GM10248 (cell line): ENCODE measurements at places on chromosomes 2 and 18.

- no peak for DNase-seq
Measured at GRCh38 chr18:78890388-78890787, 89.2 kb upstream of the SALL3 start.

- DNase-seq = no peak
Measured at GRCh38 chr2:113979191-113980128, 89.6 kb downstream of the ACTR3 start.

- no peak for DNase-seq
Measured at GRCh38 chr2:233966388-233966787, 49.2 kb downstream of the TRPM8 start.

DNA sequence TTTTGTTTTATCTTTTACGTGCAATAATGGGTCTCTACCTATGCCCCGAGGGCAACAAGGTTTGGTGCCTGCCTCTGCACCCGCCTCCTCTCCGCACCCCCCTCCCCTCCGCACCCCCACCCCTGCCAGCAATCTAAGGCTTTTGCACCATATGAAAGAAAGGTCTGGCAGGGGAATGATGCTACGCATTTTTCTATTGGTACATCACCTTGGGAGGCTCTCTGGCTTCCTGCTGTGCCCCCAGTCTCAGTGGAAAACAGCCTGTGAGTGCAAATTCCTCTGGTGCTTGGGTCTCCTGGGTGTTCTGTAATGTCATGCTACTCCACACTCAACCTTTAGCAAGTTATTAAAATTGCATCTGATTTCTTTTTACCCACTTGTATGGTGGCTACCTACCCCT lies 161.3 kb upstream of the SMAD7 start:
- no peak for DNase-seq

- no peak for DNase-seq
Measured at GRCh38 chr2:182767578-182767977, 51.5 kb downstream of the DNAJC10 start.

- DNase-seq = no peak
Measured at GRCh38 chr2:37645362-37645761, 26.1 kb downstream of the CDC42EP3 start.

- no peak for DNase-seq
Measured at GRCh38 chr2:26740890-26741302, 23.2 kb upstream of the SLC35F6 start.

DNA sequence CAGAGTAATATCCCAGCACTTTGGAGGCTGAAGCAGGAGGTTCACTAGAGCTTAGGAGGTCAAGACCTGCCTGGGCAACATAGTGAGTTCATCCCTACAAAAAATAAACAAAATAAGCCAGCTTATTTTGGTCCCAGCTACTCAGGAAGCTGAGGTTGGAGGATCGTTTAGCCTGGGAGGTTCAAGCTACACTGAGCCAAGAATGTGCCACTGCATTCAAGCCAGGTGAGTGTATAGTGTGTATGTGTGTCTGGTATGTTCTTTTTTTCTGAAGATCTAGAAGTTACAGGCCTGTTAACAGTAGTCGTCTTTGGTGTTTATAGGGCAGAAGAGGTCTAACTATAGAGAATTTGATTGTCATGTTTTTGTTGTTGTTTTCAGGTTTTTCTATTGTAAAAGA lies 40.2 kb downstream of the ZC3H15 start:
- no peak for DNase-seq

DNA sequence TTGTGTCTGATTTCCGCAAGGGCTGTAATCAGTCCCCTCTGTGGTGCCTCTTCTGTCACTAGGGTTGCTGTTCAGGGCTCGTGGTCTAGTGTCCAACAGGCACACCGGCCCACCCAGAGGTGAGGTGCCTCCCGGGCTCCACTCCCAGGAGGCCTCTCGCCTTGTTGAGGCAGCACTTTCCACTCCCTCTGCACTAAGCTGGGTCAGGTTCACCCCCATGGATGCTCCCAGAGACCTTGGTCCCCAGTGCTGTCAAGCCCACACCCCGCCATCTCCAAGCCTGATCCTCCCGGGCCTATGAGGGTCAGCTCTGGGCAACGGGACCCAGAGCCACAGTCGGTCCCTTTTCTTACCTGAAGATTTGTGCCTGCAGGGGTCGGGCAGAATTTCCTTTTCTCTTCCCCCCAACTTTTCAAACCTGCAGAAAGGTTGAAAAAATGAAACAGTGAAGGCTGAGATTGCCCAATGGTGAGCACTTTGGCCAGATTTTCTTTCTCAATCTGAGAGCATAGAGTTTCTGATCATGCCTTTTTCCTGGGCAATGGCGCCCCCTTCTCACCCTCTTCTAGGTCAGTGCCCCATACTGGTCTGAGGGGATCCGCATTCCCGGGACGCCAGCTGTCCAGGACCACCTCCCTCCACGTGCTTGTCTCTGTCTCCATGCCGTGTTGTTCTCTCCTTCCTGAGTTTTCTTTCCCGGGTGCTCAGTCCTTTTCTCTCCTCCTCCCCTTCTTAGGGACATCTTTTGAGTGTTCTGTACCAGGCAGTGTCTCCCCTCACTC lies 148.0 kb downstream of the ASB1 start:
- no peak for DNase-seq

DNA sequence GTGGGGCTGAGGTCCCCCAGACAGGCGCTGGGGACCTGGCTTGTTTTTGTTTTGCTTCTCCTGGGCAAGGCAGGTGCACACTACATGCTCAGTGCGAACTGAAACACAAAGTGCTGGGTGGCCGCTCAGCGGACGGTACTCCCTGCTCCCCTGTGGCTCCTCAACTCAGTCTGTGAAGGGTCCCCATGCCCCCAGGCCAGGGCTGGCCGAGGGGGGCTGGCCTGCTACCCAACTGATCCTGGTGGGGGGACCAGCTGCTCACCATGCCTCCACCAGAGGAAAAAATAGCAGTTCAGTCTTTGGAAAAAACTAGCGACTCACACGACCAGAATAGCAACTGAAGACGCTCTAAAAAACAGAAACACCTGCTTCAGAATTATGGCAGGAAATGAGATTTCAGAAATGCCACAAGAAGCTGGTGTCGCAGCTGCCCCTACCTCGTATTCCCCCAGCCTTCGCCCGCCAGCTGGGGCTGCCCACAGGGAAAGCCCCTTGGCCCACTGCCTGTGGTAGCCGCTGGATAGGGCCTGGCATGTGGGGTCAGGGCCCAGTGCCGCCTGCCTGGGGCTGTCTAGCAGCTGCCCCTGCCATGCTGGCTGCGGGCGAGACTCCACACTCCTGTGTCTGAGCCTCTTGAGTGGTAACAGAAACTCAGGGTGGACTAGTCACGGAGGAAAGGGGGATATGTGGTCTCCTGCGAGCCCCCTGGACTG lies 43.7 kb downstream of the MEX3C start:
- DNase-seq = peak; percentile 72

- no peak for DNase-seq
Measured at GRCh38 chr2:42725657-42726056, 38.3 kb downstream of the OXER1 start.

DNA sequence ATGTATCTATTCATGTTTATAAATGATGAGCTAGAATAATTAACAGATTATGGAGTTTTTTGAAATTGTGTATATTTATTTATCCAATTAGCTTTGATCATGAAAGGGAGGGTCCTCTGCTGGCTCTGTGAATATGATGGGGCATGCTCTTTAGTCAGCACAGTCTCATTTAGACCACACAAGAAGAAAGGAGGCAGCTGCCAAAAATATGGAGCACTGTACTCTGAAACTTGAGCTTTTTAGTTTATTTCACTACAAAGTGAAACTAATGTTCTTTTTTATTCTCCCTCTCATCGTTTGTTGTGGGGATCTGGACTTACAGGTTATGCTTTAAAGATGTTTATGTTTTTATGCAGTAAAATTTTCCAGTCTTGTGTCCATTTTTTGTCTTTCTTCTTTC lies 266.9 kb upstream of the GULP1 start:
- DNase-seq = no peak

- DNase-seq = no peak
Measured at GRCh38 chr2:143803936-143804335, 674.7 kb downstream of the ARHGAP15 start.

DNA sequence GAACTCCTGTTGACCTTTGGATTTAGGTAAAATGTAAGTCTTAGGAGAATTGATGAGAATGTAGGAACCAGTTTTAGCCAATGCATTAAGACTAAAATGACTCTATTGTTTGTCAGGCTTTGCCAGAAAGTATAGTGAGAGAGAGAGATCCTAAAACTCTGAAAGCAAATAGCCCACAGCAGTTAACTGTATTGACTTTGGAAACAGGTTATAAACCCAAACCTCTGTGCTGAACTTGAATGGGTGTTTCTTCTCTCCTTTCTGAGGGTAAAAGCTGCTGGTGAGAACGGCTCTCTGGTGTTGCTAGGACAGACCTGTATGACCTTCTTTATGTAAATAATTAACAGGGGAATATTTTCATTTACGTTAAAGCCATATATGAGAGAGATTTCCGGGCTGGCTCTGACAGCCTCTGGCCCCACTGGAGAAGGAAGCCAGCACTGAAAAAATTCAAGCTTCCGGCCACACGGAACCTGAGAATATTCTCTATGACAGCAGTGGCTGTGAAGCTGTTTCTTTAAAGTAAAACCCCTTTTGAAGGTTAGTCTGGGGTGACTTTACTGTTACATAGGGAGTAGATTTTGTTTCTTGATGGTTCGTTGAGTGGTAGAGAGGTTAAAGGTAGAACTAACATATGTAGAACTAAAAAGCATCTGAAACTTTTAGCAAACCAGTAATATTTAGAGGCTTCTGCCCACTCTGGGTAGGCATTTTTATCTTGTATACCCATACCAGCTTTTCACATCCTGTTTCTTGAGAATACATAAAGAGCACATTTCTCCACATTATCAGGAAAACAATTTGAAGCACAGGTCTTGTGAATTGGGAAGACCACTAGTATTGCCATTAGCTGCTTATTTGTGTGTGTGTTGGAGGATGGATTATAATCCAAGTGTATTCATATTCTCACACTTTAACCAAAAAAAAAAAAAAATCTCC lies 123.8 kb downstream of the SPTBN1 start:
- DNase-seq = peak; percentile 61

GRCh38 chr2:55718165-55719008 lies 24.7 kb upstream of the PNPT1 start:
- peak; percentile 63 for DNase-seq

- DNase-seq = no peak
Measured at GRCh38 chr2:136212426-136213378, 94.8 kb upstream of the CXCR4 start.

- no peak for DNase-seq
Measured at GRCh38 chr18:79687806-79688205, 8.2 kb downstream of the CTDP1 start.

GRCh38 chr2:44996356-44996755 lies 12.9 kb downstream of the SIX2 start:
- DNase-seq = no peak

GRCh38 chr18:61771861-61772260 lies 120.9 kb downstream of the RNF152 start:
- no peak for DNase-seq

- DNase-seq = peak; percentile 9
Measured at GRCh38 chr2:71928734-71929481, 218.8 kb downstream of the CYP26B1 start.

GRCh38 chr2:101464841-101465240 lies 10.1 kb downstream of the RFX8 start:
- no peak for DNase-seq
